ENCODE measurements at places on chromosomes 13 and 19. TPM values are rescaled to one million over a fixed set of nuclear protein-coding genes. Genes with fewer than 3 reads are reported as not detected.

GRCh38 chr13:34611671-34612070 lies 330.4 kb upstream of the NBEA start:
- H3K36me3 ChIP-seq = peaks cover under 1% of the 10 kb centered on the region
- no peak overlapping the region for H3K27ac ChIP-seq
- DNase-seq = no peak
- peaks cover 2% of the 10 kb centered on the region for H3K4me1 ChIP-seq
- H3K27me3 ChIP-seq = no peaks in the 10 kb centered on the region

DNA sequence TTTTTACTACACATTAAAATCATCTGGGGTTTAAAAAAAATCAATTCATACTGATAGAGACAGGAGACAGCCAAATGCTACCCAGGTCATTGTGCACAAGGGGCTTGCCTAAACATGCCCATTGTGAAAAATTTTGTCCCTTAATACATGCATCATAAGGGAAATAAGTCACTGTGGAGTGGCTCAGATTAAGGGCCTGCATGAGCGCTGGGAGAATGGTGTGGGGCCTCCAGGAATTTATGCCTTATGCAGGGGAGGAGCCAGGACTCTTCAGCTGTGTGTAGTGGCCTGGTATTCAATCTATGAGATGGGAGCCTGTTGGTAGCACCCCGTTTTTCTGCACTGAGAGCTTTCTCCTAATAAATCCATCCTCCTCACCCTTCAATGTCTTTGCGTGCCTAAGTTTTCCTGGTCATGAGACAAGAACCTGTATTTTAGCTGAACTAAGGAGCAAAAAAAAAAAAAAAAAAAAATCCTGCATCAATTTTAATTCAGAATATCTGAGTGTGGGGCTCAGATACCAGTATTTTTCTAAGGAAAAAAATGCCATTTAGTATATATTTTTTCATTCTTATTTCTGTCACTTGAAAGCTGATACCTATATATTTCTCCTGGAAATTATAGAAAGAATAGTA lies 997.6 kb upstream of the ATXN8OS start:
- H3K27me3 ChIP-seq = peaks cover 1% of the 10 kb centered on the region
- no peak overlapping the region for H3K27ac ChIP-seq
- H3K36me3 ChIP-seq = no peaks in the 10 kb centered on the region
- no peak for DNase-seq
- H3K4me3 ChIP-seq = no peak overlapping the region
- no peaks in the 10 kb centered on the region for H3K4me1 ChIP-seq

- H3K27ac ChIP-seq = no peak overlapping the region
- H3K4me3 ChIP-seq = no peak overlapping the region
- no peaks in the 10 kb centered on the region for H3K36me3 ChIP-seq
- H3K4me1 ChIP-seq = peaks cover 4% of the 10 kb centered on the region
- DNase-seq = no peak
Measured at GRCh38 chr13:59890054-59890453, 273.7 kb downstream of the DIAPH3 start.

DNA sequence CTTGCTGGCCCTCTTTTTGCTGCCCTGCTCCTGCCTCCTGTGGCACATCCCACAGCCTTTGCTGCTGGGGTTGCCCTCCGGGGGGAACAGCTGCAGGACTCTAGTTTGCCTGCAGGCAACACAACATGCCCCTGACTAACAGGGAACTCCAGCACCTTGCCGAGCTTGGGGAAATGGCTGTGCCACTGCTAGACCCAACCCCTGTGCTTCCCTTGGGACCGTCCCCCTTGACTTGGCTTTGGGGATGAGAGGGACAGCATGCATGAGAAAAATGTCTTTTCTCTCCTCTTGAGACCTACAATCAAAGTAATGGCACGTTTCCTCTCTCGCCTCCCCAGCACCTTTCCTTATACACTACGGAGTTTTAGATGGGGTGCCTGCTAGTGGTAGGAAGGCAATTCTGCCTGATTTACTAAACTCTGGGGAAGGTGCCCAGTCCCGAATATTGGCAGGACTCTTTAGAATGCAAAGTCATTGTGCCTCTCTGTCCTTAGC lies 12.4 kb upstream of the VWA8 start:
- no peak for DNase-seq
- peaks cover 6% of the 10 kb centered on the region for H3K4me1 ChIP-seq
- H3K27me3 ChIP-seq = no peaks in the 10 kb centered on the region
- no peaks in the 10 kb centered on the region for H3K36me3 ChIP-seq
- no peak overlapping the region for H3K27ac ChIP-seq

GRCh38 chr19:5526691-5527090 lies 41.1 kb downstream of the TINCR start:
- no peak for DNase-seq
- no peaks in the 10 kb centered on the region for H3K36me3 ChIP-seq
- peaks cover 2% of the 10 kb centered on the region for H3K27me3 ChIP-seq
- no peak overlapping the region for H3K4me3 ChIP-seq

DNA sequence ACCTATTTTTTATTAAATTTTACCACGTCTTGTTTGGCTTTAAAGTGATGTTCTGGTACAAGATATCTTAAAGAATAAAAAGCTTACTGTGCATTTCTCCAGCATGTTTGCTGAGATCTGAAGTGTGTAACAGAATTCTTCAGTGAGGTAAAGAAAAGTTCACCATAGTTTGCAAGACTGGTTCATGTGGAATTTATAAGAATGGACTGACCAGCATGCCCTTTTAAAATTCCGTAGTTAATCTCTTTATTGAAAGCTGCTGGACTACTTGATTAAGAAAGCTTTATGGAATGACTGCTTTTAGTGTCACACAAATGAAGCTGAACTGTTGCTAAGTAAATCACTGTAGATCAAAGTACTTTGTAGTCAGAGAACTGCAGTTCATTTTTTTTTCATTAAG lies 119.2 kb downstream of the GPC6 start:
- DNase-seq = no peak
- H3K36me3 ChIP-seq = no peaks in the 10 kb centered on the region
- no peaks in the 10 kb centered on the region for H3K27me3 ChIP-seq
- H3K4me1 ChIP-seq = no peaks in the 10 kb centered on the region

DNA sequence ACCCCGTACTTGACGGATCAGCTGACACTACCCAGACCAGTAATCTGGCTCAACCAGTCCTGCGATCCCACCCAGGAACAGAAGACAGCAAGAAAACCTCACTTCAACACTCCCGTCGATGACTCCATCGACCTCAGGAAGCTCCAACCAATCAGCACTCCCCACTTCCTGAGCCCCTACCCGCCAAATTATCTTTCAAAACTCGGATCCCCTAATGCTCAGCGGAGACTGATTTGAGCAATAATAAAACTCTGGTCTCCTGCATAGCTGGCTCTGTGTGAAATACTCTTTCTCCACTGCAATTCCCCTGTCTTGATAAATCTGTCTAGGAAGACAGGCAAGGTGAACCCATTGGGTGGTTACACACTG lies 1.2 kb downstream of the LSM4 start:
- peaks cover 57% of the 10 kb centered on the region for H3K4me1 ChIP-seq
- DNase-seq = no peak
- peak overlapping the region; percentile 93 for H3K27ac ChIP-seq
- peak overlapping the region; percentile 89 for H3K4me3 ChIP-seq
- peaks cover 3% of the 10 kb centered on the region for H3K27me3 ChIP-seq

GRCh38 chr19:57748029-57748428 lies 1.4 kb downstream of the ZNF776 start:
- H3K36me3 ChIP-seq = peaks cover 39% of the 10 kb centered on the region
- peaks cover 3% of the 10 kb centered on the region for H3K27me3 ChIP-seq
- H3K4me1 ChIP-seq = peaks cover 21% of the 10 kb centered on the region
- peak overlapping the region; percentile 98 for H3K4me3 ChIP-seq
- H3K27ac ChIP-seq = peak overlapping the region; percentile 53
- DNase-seq = no peak

SULT2A1 gene
- total RNA-seq = not detected

FCGBP gene
- total RNA-seq = 1.8 TPM

Data from endothelial cell (in vitro differentiated cells).